ENCODE measurements at places on chromosomes 12 and 14.
A peak's percentile ranks its signal among the peaks of the same experiment; 100 is the strongest.

- DNase-seq: no peak
Measured at GRCh38 chr12:52677671-52678070, 2.5 kb downstream of the KRT1 start.

GRCh38 chr12:57602544-57602943 is 2.1 kb upstream of the DTX3 start:
- DNase-seq: no peak

DNA sequence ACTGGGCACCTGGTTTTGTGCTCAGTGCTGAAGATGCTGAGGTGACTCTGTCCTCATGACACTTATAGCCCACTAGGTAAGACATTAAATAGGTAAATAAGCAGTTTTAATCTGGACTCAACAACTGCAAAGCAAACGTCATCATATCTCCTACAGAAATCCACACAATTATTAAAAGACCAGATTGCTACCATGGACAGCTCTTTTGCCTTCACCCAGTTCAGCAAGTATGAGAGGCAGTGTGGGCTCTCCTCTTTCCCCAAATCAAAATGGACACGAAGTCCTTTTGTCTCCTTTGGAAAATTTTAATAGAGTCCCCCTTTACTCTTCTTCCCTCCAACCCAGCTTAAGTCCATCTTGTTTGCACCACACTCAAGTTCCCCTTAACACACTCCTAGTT is 171.1 kb downstream of the RPAP3 start:
- no peak for DNase-seq

- DNase-seq: no peak
Measured at GRCh38 chr12:116153983-116154382, 123.5 kb downstream of the MED13L start.

- no peak for DNase-seq
Measured at GRCh38 chr12:113900716-113901115, 65.4 kb downstream of the RBM19 start.

DNA sequence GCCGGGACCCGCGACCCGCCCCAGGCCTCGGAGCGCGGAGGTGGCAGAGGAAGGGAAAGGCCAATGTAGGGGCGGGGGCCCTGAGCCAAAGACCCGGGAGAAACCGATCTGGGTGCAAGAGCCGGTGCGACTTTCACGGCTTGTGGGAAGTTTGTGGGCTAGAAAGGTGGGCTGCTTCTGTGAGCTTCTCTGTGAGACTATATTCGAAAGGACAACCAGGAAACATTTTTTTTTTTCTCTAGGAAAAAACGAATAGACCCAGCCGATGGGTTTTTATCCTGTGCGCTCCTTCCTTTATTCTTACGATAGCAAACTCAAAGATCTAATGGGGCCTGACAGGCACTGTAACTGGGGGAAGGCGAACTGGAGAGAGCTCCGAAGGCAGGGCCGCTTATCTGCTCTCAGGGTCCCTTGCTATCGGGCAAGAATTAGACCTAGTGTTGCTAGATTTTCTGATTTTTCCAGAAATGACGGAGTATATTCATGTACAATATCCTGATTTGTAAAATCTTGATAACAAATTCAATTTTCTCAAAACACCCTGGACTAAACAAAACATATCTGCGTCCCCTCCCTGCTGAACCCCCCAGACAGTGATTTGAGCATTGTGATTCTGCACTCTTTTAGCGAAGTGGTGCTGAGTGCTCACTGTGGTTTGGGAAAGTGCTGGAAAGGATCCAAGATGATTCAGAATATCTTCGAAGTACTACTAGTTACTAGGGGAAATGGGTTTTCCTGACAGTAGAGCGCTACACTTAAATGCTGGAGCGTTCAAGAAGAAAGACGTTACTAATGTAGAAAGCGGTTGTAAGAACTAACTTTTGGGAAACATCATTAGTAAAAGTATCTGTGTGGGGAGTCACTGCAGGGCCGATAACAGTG is 563 bp upstream of the STXBP6 start:
- no peak for DNase-seq

DNA sequence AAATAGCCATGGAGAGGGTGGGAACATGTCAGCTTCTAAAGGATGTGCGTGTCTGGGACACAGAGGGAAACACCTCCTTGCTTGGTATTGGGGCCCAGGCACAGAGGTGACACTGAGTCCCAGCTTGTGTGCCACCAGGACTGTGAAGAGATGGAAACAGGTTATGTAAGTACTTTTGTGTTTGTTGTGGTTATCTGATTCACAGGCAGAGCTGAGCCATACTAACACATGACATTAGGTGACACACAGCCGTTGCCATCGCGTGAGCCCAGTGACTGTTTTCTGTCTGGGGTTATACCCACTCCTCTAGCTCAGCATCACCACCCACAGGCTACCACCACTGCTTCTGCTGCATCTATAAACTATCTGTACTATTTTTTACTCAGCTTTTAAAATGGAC is 12.1 kb upstream of the FLVCR2 start:
- peak; percentile 49 for DNase-seq

DNA sequence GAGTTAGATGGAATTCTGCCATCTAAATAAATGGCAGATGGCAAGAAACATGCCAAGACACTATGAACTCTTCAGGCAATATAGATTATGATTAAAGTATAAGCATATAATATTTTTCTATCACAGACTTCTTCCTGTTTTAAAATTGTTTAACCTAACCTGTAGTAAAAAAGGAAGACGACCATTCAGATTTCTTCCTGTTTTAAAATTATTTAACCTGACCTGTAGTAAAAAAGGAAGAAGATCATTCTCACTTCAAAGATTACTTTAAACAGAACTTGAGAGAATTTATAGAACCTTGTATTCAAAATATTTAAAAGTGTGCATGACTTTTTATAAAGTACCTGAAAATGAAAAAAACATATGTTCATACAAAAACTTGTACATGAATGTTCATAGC is 63.5 kb downstream of the RPS6KA5 start:
- DNase-seq: no peak

- no peak for DNase-seq
Measured at GRCh38 chr14:67574806-67575205, 25.3 kb downstream of the PIGH start.
